HT-29 (cell line): ENCODE measurements at places on chromosomes 4 and X. TPM values are rescaled to one million over a fixed set of nuclear protein-coding genes. Genes with fewer than 3 reads are reported as not detected.

DNA sequence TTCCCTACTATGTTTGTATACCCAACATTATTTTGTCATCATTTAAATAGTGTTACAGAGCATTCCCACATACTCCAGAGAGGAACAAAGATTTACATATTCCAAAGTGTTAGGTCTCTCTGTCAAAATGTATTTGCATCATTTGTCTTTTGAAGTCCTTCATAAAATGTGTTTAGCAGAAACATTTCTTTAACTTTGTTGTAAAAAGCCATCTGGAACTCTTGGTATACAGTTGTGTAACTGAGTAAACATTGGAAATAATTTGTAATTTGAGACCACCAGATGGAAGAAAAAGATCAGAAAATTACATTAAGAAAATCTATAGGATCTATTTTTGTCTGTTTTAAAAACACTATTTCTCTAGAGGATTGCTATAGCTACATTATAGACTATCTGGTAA, 56.6 kb upstream of the ALB start:
- DNase-seq: no peak

GRCh38 chr4:165288226-165288625, 39.2 kb upstream of the MSMO1 start:
- DNase-seq: no peak

DNA sequence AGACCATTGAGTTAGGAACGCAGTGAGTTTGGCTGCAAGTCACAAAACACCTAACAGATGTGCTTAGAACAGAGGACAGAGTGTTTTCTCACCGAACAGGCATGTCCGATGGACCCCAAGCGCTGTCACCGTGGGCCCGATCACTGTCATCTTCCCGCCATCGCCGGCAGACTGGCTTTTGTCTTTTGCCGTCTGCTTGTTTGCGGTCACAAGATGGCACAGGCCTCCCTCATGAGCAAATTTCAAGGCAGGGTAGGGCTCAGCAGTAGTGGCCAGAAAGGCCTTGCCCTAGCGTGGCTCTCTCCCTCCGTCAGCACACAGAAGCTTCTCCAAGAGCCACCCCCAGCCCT, 21.4 kb upstream of the MRFAP1 start:
- no peak for DNase-seq

DNA sequence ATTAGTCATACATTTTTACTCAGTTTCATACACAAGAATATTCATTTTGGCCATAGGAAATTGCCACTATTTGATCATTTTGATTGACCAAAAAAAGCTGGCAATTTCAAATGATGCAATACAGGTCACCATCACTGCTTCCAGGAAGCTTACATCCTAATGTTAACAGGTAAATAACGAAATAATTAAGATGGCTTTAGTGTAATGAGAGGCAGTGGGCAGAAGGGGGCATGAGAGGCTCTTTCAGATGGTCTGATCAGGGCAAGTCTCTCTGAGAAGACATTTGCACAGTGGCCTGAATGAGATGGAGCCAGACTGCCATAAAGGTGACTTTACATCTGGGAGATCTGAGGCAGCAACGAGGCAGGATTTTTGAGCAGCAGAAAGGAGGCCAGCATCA, 170.7 kb downstream of the SLIT2 start:
- peak; percentile 71 for DNase-seq

DNA sequence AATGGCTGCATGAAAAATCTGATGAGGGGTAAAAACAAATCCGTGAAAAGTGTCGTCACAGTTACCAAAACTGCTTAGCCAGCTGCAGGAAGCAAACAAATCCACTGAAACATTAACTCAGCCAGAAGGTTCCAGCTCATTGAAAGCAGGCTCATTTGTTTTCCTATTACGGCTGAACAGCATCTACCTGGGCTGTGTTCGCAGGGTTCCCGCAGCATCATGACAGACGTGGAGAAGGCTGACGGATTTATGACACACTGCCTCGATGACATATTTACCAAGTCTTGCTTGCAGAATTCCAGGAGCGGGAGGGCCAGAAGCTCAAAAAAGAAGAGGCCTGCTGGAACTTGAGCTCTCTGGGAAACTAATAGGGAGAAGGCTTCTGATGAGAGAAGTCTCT, 781.1 kb downstream of the RAB28 start:
- DNase-seq: no peak

DNA sequence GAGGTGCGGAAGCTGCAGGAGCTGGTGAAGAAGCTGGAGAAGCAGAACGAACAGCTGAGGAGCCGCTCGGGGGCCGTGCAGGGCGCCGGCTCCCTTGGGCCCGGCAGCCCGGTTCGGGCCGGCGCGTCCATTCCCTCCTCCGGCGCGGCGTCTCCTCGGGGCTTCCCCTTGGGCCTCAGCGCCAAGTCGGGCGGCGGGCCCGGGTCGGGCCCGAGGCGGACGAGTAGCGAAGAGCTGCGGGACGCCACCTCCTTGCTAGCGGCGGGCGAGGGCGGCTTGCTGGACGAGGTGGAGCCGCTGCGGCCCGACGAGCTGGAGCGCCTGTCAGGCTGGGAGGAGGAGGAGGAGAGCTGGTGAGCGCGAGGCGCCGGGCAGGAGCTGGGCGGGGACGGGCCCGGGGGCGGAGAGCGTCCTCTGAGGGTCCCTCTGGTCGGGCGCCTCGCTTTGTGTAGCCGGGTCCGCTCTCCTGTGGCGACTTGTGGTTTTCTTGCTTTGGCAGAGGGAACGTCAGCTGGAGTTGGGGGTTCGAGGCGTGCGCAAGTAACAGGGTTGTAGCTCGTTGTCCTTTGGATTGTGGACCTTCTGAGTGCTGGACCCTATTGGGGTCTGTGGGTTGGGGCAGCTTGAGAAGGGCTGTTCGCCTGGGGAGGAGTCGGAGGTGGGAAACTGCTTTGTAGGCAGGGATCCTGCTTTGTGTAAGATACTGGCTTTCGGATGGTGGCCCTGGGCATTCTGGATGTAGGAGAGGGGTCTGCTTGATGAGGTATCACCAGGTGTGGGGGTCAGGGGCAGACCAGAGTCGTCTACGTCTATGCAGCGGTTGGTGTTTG, 662 bp downstream of the SLAIN2 start:
- DNase-seq: peak; percentile 40

DNA sequence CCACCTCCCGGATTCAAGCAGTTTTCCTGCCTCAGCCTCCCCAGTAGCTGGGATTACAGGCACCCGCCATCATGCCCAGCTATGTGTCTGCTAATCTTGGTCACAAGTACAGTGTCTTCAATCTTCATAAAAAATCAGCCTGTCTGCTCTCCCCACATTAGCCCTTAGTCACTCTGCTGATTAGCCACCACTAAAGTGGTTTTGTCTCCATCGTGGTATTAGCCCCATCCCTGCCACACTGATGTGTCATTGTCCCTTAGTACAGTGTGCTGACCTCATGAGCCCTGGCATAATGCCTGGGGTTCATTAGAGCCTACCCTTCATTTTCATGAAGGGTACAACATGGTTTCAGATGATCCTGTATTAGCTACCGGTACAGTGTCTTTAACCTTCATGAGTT, 49.9 kb downstream of the ZNF157 start:
- no peak for DNase-seq

- no peak for DNase-seq
These were observed 30.6 kb downstream of the WDR1 start for GRCh38 chr4:10085828-10086505.

UCP1 gene
- not detected in 2 replicates for total RNA-seq

HAND2 gene
- not detected in 2 replicates for total RNA-seq

NPY2R gene
- not detected in 2 replicates for total RNA-seq
